ENCODE measurements at places on chromosomes 12 and 14.
A peak's percentile ranks its signal among the peaks of the same experiment; 100 is the strongest.

DNA sequence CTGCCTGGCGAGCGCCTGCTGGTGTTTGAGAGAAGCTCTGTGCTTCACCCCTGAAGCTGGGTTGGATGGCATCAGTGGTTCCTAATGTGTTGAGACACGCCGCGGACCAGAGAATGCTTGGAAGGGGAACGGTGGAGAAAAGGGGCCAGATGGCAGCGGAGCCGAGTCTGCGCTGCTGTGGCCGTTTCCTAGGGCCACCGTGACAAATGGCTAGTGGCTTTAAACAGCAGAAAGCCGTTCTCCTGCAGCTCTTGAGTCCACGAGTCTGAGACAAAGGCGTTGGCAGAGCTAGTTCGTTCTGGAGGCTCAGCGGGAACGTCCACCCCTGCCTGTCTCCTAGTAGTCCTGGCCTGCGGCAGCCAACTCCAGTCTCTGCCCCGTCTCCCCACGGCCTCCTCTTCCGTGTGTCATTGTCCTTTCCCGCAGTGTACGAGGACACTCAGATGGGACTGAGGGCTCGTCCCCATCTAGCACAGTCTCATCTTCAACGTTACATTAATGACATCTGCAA, 103.6 kb downstream of the ADGRD1 start:
- DNase-seq, result no peak

- DNase-seq, result no peak
Observed at GRCh38 chr14:68824207-68824516, 31.3 kb upstream of the ZFP36L1 start.

DNA sequence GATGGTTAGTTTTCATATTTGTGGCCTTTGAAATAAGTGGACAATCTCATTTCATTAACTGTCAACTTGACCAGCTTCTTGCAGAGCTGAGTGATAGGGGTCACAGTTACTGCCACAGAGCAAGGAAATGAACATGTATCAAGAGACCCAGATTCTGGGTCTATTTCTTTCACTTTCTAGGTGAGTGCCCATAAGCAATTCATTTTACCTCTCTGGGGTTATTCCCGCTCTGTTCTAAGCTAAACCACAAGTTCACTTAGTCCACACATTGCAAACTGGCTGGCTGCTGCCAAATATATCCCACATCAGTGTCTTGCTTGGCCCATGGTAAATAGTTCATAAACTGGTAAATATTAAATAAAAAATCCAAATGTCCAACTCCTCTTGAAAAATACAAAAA, 29.9 kb downstream of the GPHB5 start:
- DNase-seq, result no peak

DNA sequence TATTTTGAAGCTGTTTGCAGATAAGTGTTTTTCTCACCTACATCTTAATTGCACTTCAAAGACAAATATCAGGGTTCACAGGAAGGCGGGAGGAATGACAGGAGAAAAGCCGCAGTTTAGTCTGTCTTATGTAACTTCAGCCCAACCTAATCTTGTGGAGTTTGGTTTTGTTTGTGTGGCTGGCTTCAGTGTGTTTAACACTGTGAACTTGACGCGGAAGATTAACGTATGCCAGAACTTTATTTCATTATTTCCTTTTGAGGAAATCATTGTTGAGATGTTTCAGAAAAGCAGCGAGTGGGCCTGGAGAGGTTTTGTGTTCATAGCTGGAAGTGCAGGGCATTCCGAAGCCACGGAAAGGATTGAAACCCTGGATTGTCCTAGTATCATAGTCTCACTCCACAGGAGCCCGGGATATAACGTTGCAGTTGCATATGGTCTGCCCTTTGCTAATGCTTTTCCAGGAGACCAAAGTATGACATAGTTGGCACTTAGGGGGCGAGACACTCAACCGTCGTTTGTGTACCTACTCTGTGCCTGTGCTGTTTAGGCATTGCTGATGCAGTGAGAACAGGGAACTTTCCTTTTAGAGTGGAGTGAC, 2.0 kb downstream of the PELI2 start:
- peak; percentile 28 for DNase-seq

DNA sequence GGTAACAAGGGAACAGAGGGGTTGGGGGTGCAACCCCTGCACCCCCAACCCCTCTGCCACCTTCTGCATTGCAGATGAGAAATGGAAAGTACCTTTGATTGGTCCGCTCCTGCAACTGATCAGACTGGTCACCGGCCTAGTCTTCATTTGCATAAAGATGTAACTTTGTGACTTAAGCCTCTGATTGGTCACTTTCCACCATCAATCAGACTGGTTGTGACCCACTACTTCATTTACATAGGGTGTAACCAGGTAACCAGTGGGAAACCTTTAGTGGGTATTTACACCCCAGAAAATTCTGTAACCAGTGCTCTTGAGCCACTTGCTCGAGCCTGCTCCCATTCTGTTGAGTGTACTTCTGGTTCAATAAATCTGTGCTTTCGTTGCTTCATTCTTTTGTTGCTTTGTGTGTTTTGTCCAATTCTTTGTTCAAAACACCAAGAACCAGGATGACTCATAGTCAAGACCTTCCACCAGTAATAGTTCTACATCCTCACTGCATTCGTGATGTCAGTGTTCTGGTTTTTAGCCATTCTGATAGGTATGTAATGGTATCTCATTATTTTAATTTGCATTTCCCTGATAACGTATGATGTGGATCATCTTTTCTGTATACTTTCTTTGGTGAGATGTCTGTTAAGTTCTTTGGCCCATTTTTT, 30.8 kb downstream of the LEMD3 start:
- DNase-seq, result no peak

GRCh38 chr12:102321305-102322082, 123.9 kb upstream of the PMCH start:
- no peak for DNase-seq

DNA sequence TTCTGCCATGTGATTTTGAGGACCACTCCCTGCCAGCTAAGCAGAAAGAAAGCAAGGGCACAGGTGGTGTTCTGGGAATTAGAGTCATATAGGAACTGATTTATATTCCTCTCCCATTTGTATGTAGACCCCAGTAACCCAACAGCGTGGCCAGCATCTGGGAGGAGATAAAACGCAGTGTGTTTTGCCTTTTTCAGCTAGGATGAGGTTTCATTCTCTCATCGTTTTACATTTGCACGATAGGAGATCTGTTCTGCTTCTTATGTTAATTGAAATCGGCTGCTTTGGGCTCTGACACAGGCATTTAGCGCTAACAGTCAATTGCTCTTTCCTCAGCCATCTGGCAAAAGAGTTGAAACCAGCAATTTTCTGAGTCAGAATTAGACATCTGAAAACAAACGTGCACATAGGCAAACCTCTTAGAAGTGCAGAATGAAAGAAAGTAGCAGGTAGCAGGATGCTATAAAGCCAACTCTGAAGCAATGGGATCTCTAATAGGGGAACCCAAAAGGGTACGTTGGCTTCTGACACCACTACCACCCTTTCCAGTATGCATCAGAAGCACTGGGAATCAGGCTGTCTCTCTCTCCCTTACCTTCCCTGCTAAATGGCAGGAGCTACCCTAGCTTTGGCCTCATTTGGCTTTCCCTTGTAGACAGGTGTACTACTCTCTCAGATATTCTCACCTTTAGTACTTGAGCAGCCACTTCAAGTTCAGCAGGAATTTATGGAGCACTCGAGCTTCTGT, 219.1 kb downstream of the PHLDA1 start:
- no peak for DNase-seq

GRCh38 chr12:94795520-94795919, 145.2 kb upstream of the TMCC3 start:
- DNase-seq, result no peak

DNA sequence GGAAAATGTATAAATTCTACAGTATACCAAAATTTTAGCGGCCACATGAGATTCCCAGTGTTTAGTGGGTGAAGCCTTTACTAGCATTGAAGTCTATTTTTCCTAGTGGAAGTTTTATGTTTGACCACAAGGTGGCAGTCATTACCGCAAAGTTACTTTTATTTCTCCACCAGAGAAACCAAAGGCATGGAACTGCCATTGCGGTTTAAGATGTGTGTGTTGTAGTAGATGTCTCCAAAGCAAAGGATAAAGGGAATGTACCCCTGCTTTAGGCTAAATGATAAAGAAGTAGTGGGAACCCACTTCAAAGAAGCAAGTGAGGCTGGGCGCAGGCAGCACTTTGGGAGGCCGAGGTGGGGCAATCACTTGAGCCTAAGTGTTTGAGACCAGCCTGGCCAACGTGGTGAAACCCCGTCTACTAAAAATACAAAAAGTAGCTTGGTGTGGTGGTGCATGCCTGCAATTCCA, 140.5 kb downstream of the PRKCH start:
- peak; percentile 71 for DNase-seq

DNA sequence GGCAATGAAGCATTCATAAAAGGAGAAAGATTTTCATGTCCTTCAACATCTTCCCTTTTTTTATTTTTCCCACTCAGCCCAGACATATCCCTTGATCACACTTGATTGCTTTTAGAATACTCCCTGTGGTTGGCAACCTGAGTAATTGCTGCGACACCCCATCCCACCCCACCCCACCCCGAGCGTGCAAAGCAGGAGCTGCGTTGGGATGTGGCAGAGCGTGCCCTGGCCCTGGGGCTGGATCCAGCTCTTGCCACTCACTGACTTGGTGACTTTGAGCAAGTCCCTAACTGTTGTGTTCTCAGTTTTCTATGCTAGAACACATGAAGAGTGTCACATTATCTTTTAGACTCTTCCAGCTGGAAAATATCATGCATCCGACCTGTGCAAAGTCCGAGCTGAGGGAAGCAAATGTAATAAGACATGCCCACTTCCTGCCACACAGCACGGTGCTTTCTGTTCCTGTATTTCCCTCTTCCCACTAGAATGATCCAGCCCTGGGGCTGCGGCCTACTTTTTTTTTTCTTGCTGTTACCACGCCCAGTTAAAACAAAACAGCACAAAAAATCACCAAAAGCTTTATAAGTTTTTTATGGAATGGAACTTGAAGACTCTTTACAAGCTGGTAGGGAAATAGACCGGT, 4.0 kb downstream of the ASCL4 start:
- DNase-seq, result no peak

DNA sequence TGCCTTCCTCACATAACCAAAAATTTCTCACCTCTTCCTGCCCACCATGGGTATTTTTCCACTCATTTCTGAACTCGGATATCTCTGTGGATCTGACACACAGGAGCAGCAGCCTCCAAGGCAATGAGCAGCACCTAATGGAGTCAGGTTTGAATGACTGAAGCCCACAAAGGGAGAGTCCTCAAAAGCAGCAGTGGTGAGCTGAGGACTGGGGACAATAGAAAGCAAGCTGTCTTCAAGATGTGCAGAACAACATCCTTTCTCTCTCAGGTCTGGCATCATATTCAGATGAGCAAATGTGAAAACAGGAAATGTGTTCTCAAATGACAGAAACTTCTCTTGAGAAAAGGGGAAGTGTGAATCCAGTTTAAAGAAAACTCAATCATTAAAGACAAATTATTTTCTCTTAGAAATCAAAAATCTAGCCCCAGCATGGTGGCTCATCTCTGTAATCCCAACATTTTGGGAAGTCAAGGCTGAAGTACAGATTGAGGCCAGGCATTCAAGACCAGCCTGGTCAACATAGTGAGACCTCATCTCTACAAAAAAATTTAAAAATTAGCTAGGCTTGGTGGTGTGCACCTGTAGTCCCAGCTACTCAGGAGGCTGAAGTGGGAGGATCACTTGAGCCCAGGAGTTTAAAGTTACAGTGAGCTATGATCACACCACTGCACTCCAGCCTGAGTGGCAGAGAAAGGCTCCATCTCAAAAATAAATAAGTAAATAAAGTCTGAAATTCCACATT, 54.2 kb downstream of the C12orf42 start:
- no peak for DNase-seq

DNA sequence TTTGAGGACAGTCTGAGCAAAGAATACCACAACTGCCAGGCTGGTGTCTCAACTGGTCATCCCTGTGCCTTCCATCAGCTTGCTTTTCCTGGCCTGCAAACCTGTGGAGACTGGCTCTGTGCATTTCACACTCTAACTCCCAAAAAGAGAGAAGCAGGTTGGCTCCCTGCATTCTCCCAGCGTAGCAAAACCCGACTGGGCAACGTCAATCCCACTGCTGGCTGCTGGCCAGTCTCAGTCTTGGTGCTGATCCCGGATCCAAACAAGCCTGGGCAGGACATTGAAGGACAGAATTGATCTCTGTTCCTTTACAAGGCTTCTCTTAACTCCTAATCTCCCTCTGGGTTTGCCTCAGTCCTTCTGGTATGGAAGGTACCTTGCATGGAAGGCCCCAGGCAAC, 65.4 kb downstream of the FZD10 start:
- DNase-seq, result no peak

GRCh38 chr12:116366456-116366776, 88.9 kb upstream of the MED13L start:
- no peak for DNase-seq

- peak; percentile 68 for DNase-seq
Observed at GRCh38 chr14:96762650-96763049, 34.5 kb upstream of the VRK1 start.

DNA sequence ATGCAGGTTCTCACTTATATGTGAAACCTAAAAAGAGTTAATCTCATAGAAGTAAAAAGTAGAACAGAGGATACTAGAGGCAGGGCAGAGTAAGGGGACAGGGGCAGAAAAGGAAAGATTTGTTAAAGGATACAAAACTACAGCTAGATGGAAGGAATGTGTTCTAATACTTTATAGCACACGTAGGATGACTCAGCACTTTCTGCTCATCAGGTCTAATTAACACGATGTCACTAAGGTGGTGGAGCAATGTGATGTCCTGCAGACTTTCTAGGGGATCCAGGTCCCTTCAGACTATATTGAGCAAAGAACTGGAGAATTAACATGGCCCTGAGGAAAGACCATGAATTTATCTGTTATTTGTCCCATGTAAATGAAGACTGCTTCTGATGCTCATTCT, 80.8 kb upstream of the CMKLR1 start:
- DNase-seq, result no peak

- DNase-seq, result no peak
Observed at GRCh38 chr14:94472842-94473241, 3.2 kb downstream of the SERPINA9 start.

- DNase-seq, result no peak
Observed at GRCh38 chr14:47543459-47543858, 131.9 kb downstream of the MDGA2 start.

DNA sequence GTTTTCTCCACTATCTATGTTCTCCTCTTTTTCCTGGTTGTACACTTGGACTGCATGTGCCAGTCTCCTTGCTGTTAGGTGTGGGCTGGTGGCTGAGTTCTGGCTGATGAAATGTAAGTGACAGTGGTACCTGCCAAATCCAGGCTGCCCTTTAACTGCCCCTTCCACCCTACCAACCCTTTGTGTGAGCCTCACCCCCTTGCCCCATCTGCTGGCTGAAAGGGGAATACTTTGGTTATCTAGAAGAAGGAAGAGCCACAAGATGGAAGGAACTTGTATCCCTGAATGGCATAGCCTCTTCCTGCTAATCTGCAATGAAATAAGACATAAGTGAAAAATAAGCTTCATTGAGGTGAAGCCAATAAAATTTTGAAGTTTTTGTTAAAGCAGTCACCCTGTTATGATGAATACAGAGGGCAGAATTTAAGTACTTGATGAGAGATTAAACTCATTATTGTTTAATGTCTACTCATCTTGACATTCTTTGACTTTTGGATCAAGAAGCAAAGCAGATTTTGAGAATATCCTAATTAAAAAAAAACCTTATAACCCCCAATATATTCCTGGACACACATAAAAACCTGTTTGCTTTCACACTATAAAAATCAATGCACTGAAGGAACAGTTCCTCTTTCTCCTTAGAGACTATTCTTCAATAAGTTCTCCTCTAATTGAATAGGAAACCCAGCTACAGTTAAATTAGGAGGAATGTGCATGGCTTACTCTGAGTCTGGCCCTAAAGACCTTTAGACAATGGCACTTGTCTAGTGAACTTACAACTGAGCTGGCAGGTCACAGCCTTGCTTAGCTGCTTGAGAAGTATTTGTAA, 262.6 kb upstream of the BTG1 start:
- DNase-seq, result no peak

GRCh38 chr14:61699027-61699426, 3.7 kb downstream of the HIF1A start:
- DNase-seq, result no peak
